ENCODE measurements at places on chromosomes 2 and 18.

DNA sequence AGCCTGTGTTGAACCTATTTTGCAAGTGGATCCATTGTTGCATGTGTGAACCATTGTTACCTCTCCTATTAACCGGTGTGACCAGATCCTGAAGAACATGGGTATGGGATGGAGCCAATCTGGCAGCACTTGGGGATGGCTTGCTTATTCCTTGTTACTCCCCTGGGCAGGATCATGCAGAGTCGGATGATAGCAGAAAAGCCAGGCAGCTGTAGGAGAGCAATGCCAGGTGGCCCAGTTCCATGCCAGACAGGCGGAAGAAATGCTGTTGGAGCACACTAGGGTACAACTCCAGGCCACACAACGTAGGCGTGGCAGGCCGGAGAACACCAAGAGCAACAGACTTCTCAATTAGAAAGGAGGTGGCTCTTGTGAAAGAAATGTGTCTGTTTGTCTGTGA is 16.3 kb upstream of the MYO1B start:
- DNase-seq, result no peak

- DNase-seq, result no peak
Observed at GRCh38 chr2:9819551-9819950, 23.7 kb upstream of the TAF1B start.

- DNase-seq, result no peak
Observed at GRCh38 chr2:219636144-219636915, 8.9 kb downstream of the SLC4A3 start.

GRCh38 chr2:7043690-7044089 is 126.5 kb downstream of the RNF144A start:
- no peak for DNase-seq

- peak; percentile 70 for DNase-seq
Observed at GRCh38 chr18:63111671-63112402, 207.7 kb downstream of the BCL2 start.

DNA sequence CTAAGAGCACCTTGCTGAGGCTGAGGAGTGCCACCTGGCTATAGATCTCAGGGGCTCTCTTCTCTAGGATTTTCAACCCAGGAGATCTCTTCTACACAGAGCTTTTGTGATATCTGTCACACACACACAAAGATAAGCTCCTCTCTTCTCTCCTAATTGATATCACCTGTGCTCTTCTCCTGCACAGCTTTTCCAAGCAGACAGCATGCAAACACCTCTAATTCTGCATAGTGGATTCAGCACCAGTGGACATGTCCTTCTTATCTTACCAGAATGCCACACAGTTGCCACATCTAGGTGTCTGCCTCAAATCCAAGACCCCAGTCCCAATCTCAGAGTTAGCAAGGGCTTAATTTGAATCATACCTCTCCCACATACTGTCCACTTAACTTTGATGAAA is 43.9 kb downstream of the LRATD1 start:
- DNase-seq, result no peak

- no peak for DNase-seq
Observed at GRCh38 chr2:136117391-136117841, 533 bp downstream of the CXCR4 start.

DNA sequence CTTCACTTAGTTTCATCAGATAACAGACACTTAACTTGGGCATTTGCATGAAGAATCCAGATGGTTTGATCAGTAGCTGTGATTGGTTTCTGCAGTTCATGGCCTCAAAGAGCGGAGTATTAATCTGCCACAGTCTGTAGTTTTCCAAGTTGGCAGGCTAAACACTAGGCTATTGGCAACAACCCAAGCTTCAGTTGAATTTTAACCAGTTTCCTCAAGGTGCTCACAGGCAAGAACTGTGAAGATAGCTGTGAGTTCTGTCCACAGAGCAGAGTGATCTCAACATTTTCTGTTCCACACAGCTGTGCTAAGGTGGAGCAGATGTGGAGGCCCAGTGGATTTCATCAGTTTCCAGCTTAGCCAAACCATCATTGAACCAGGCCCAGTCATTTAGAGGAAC is 469.5 kb upstream of the LINC00305 start:
- DNase-seq, result no peak

GRCh38 chr2:219073413-219074129 is 12.8 kb upstream of the IHH start:
- DNase-seq, result no peak

- no peak for DNase-seq
Observed at GRCh38 chr2:239212929-239213642, 187.7 kb downstream of the HDAC4 start.

DNA sequence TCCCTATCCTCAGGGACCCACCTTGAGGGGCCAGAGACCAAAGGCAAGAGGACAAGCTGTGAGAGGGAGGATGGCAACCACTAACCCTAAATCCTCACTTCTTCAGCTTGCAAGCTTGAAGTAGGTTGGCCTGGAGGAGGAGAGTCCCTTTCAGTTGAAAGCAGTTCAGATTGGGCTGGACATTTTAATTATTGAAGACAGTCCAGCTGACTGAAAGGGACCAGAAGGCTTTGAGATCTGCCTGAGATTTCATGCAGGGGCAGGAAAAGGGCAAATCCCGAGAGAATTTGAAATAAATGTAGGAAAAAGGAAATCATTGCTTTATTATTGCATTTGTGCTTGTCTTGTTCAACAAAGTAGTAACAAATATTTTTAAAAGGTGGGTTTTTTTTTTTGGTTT is 118.9 kb upstream of the STON1 start:
- DNase-seq, result no peak

DNA sequence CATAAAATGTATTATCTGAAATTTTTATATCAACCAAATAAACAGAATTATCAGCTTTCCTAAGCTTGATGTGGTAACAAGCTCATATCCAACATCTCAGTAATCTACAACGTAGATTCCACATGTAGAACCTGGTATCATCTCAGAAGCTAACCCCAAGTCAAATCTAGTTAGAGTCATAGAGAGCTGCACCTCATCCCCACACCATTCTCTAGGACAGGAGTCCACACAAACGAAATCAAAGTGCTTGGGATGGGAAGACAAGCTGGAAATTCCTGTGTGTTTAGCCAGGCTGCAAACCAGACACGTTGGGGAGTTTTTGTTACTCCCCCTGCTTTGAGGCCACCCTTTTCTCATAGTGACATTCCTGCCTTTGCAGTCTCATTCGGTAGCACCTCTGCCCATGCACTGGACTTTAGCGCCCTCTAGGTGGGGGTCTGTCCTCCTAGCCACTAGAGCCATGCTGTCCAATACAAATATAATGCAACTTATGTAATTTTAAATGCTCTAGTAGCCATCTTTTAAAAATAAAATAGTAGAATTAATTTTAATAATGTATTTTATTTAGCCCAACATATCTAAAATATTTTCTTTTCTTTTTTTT is 28.1 kb upstream of the SATB2 start:
- DNase-seq, result no peak

DNA sequence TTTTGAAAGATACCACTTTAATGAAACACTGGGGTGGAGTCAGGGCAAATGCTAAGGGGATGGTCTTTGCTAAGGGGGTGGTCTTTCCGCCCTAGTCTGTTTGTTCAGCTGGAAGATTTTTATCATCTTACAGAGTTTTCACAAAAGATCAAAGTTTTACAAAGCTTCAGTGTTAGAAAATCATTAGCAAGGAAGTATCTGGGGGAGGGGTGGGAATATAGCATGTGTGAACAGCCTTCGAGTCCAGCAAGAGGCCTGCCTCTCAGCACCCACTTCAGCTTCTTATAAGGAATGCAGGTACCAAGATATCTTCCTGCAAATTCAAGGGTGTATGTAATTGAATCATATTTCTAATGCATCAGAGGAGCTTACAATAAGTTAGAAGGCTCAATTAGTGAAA is 112.9 kb downstream of the RAPGEF4 start:
- no peak for DNase-seq

DNA sequence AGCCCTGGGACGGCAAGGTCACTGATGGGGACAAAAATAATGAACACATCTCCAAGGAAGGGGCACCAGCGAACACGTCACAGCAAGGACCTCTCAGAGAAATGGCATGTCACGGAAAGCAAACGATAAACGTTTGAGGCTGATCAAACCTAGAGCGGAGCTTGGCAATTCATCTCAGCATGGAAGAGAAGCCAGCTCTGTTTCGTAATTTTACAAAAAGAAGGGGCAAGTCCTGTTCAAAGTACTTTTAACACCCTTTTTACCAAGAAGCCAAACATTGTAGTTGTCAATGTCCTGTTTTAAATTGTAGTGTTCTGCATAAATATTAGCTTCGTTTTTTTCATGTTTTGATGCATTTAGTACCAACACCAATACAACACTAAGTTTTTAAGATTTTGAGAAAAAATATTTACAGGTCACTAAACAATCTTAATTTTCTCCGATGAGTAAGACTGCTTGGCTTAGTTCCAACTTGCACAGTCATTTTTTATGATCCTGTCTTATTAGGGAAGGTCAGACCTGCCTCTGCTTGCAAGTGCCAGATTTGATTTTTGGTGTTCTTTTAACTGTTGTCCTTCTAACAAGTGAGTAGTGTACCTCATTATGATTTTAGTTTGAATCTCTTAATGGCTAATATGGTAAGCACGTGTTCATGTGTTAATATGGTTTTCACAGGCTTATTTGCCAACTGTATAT is 818.5 kb upstream of the SALL3 start:
- no peak for DNase-seq

DNA sequence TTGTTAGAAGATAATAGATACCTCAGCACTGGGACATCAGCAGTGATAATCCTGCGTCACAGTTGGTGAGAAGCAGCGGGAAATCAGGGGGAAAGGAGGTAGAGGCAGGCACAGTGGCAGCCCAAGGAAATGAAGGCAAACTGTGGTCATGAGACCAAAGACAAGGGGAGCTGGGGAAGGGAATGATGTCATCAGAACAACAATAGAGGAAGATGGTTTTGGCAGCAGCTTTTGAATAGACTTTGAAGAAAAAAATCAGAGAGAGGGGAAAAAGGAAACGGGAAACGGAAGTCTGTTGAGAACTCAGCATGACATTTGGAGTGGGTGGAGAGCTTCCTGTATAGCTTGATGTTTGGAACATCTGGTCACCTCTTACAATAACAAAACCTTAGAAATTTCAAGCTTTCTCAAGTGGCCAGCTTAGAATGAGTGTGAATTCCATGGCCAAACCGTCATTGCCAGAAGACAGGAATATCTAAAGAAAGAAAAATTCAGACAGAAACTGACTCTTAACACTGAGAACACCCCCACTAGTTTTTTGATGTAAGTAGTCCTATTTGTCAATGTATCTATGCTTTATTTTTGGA is 18.4 kb upstream of the YES1 start:
- DNase-seq, result no peak

GRCh38 chr2:176614930-176615329 is 345.7 kb downstream of the MTX2 start:
- no peak for DNase-seq

GRCh38 chr2:98761267-98761781 is 30.4 kb upstream of the MGAT4A start:
- no peak for DNase-seq

DNA sequence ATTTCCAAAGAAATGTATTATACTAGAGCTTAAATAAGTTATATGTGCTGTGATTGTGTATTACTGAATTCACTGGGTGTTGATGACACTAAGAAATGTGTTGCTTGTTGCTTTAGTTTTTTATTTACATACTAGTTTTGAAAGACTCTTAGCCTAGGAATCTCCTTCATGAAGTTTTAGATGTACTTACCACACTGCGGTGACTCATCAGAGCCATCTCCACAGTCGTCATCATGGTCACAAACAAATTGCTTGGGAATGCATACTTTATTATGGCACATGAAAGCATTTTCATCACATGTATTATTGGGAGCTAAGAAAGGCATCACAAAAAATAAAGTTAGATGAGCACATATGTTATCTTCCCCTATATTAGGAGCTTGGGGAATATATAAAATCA is 1624.2 kb downstream of the LRP1B start:
- DNase-seq, result no peak

DNA sequence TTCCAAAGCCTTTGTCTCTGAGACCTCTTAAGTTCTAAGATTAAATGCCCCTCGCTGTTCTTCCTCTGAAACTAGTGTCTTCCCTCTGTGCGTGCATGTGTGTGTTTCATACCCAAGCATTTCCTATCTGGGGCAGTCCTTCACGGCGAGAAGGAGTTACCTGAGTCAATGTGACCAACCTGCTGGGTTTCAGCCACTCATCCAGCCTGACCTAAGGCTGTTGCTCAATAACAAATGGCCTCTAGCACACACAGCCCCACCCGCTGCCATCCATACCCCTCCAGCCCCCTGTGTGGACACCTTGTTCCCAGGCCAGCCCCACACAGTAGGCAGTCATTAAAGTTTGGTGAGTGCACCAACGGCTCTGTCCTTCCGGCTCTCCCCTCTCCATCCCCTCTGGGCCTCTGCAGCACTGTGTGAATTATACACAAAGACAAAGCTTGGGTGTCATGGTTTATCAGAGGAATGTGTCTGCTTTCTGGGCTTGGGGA is 53.8 kb upstream of the FOSL2 start:
- no peak for DNase-seq

GRCh38 chr18:68679528-68679927 is 35.4 kb downstream of the TMX3 start:
- no peak for DNase-seq

GRCh38 chr18:44497311-44497710 is 183.4 kb upstream of the SETBP1 start:
- DNase-seq, result no peak

DNA sequence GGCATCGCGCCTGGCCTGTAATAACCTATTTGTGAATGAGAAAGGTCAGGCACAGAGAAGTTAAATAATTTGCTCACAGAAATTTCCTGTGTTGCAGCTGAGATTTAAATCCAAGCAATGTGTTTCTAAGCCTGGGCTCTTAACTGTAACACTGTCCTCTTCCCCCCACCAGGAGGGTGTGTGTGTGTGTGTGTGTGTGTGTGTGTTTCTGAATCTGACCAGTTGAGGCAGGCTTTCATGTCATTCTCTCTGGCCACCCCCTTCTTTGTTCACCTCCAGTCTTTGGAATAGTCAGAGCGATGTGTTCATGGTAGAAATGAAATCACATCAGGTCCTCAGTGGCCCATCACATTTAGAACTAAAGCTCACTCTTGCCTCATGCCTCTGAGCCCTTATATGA is 81.2 kb downstream of the NEDD4L start:
- DNase-seq, result no peak

DNA sequence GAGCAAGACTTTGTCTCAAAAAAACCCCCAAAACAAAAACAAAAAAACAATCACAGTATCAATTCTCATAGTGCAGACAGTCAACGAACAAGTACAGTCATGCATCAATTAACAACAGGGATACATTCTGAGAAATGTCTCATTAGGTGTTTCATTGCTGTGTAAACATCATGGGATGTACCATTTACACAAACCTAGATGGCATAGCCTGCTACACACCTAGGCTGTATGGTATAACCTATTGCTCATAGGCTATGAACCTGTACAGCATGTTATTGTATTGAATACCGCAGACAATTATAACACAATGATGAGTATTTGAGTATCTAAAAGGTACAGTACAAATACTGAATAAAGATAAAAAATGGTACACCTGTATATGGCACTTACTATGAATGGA is 67.8 kb upstream of the LMAN1 start:
- no peak for DNase-seq

DNA sequence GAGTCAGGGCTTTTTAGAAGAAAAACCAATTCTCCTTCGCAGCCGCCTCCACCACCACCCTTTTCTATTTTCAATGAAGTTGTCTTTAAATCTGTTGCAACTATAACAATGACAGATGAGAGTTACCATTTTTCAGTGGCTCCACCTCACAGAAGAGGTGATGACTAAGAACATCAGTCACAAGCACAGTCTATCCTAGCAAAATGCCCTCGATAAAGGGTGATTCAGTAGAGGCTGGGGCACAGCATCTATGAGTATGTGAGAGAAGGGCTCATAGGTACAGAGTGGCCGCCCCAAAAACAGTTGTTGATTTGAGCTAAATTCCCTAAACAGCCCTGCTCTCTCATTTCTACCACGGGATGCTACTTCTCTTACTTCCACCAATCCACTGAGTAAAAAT is 310.8 kb upstream of the MGAT5 start:
- DNase-seq, result no peak
